Effector memory CD4-positive, alpha-beta T cell (primary cell): ENCODE measurements at places on chromosomes 13 and 19.

- no peak for DNase-seq
Measured at GRCh38 chr13:22176968-22177520, 506.2 kb downstream of the FGF9 start.

- no peak for DNase-seq
Measured at GRCh38 chr13:110447058-110447511, 114.4 kb downstream of the RAB20 start.

- no peak for DNase-seq
Measured at GRCh38 chr19:31332096-31332495, 17.1 kb downstream of the TSHZ3 start.

GRCh38 chr19:52139252-52140031 is at the start of gene ZNF616:
Gene ZNF616, minus strand, starts transcription at chr19:52139938. Its CDS starts 9,426 bp downstream, at chr19:52130512.
- peak; percentile 96 for DNase-seq

- DNase-seq = no peak
Measured at GRCh38 chr19:14496834-14497227, 904 bp upstream of the GIPC1 start.

DNA sequence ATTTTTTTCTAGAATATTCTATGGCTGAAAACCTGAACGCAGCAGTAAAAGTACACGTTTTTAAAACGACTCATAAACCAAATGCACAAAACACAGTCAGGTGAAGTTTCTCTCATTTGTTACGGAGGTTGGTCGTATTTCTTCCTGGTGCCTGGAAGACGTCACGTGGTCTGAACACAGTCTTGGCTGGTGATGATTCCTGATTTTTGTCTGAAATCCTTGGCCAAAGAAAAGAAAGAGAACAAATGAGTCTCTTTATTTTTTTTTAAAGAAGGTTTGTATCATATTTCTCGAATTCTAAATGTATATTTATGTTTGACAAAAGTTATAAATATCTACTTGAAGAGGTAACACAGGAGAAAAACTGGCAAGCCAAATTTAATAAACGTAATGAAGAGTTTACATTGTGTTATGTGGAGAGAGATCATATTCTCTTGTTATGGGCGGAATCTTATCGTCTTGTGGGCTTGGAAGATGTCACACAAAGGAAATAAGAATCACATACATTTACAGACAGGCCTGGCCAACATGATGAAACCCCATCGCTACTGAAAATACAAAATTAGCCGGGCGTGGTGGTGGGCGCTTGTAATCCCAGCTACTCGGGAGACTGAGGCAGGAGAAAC is 10.0 kb upstream of the PNMA8A start:
- DNase-seq = no peak

DNA sequence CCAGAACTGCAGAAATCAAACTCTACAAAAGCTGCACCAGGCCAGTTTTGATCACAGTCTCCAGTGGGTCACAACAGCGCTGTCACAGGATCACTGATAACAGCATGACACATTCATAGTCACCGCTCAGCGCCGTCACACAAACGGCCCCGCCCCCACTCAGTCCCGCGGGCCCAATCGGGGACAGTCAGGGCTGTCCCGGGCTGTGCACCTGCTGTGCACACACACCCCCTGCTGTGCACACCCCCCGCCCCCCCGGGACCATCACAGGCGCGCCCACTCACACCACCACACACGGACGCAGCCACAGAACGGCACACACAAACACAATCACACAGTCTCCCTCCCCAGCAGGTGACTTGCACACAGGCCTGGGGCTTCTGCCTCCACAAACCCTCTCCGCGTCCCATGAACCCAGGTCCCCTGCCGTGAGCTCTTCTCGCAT is 435 bp upstream of the ZNF382 start:
- peak; percentile 83 for DNase-seq

DNA sequence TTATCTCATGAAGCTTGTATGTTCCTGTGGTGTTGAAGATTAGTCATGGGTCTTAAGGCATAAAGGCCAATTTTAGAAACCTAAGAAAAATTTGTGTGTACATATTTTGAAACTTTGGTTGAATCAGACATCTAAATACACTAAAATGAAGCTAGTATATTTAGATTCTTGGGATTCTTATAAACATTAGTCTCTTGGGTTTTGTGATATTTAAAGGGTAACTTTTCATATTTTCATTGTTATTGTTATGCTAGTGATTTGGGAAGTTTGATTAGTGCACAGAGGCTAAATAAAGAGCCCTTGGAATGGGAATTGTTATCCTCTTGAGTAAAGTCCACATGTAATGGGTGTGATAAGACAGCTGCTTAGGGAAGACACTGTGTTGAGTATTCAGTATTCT is 24.5 kb downstream of the UBA2 start:
- DNase-seq = no peak

GRCh38 chr13:43764349-43764748 is 22.4 kb downstream of the ENOX1 start:
- no peak for DNase-seq

DNA sequence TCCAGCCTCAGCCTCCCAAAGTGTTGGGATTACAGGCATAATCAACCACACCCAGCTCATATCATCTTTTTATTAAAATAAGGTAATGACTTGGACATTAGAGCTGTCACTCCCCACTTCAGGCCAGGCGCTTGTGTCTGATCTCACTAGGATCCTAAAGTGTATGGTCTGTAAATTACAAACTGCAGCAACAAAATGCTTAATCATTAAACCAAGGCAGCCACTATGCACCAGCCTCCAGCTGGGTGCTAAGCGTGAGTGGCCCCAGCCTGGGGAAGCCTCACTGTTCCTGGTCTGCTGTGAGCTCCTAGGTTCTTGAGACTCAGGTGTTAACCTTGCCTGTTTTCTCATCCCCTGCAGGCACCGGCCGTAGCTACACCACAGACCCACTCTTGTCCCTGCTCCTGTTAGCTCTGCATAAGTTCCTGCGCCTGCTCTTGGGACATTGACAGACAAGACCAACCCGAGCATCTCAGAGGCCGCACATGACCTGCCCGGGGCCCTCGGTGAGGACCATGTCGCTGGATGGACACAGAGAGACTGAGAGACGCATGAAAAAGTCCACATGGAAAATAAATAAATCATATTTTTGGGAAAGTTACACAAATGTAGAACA is 37.8 kb downstream of the VSTM2B start:
- DNase-seq = no peak

DNA sequence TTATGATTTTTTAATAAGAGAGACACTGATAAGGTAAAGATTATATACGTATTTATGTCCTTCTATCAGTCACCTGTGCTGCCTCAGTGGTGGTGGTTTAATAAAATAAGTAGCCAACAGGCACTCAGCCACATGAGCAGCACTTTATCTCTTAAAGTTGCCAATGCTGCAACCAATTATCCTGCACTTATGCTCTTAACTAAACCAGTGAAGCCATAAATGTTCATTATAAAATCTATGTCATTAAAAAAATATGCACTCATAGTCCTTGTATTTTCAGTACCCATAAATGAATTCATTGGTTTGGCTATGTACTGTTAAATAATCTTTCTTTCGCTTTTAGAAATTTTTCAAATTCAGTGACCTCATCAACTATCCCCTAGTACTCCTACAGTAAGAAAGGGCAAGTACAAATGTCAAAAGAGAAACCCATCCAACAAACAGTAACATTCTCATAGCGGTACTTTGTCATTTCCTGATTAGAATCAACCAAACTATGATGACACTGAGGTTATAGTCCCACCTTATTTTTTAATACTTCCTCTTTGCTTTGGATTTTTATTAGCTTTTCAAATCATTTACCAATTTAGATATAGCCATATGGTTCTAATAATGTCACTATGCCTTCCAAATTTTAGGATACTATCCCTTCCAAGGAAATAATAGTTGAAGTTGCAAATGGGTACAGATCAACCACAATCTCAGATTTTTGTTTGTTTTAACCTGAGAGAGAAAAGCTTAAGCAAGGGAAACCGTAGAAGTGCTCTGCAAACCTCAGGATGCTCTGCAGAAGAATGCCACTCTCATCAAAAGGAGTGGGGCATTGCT is 190.9 kb downstream of the KLF12 start:
- DNase-seq = no peak

- no peak for DNase-seq
Measured at GRCh38 chr13:72317346-72318109, 409.9 kb downstream of the MZT1 start.

GRCh38 chr13:25391932-25392331 is 20.2 kb downstream of the ATP8A2 start:
- DNase-seq = no peak

DNA sequence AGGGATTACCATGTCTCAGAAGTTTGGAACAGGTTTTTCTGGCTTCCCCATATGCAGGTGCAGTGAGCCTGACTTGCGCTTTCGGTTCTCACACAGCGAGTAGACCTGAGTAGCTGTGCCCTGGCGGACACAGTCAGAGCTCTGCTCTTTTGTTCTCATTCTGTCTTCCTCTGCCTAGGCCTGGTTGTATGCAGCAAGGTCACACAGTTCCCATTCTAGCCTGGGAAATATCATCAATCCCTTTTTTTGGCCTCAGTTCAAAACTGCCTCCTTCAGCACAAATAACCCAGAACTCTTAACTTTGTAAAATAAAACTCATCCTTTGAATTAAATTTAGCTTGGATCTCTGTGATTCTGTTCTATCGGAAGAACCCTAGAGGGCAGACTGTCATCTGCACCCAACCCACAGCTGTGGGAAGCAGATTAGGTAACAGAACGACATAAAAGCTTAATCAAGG is 10.2 kb downstream of the OXGR1 start:
- no peak for DNase-seq

GRCh38 chr19:43779820-43780219 is 953 bp downstream of the KCNN4 start:
- DNase-seq = no peak

- DNase-seq = no peak
Measured at GRCh38 chr13:50629497-50629896, 214.0 kb downstream of the DLEU7 start.

DNA sequence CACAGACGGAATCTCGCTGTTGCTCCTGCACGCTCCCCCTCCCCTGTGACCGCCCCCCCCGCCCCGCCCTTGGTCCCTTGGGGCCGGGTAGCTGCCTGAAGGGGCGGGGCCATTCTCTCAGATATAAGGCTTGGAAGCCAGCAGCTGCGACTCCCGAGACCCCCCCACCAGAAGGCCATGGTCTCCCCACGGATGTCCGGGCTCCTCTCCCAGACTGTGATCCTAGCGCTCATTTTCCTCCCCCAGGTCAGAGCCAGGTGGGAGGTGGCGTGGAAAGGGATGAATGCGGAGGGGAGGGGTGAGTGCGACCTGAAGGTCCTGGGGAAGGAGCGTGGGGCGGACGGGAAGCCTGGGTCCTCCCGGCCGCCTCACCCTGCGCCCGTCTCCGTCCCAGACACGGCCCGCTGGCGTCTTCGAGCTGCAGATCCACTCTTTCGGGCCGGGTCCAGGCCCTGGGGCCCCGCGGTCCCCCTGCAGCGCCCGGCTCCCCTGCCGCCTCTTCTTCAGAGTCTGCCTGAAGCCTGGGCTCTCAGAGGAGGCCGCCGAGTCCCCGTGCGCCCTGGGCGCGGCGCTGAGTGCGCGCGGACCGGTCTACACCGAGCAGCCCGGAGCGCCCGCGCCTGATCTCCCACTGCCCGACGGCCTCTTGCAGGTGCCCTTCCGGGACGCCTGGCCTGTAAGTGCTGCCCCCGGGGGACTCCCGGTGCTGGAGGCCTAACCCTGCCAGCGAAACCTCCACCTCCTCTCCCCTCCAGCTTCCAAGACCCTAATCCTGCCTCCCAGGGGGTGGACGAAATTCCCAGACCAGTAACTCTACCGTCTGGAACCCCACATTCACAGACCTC is at the start of gene DLL3:
Gene DLL3, plus strand, starts transcription at position 150 of the 845 bp plus-strand sequence. Its CDS starts 28 bp downstream, at position 178.
- DNase-seq = no peak

GRCh38 chr13:52454459-52454819 is 839 bp upstream of the CKAP2 start:
- DNase-seq = peak; percentile 2

DNA sequence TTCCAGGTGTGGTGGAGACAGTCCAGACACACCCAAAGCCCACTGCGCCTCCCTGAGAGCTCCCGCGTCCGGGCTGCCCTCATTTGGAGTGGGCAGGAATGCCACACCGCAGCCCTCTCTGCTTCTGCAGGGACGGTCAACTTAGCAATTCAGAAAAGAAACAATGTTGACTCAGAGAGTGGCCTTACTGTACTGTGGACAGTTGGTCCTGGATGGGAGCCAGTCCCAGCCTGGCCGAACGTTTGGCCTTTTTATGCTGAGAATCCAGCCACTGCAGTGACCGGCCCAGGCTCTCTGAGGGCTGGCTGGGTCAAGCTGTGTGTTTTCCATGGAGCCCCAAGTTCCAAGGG is 7.2 kb downstream of the GAS6 start:
- DNase-seq = no peak

- DNase-seq = no peak
Measured at GRCh38 chr19:29401712-29402421, 123.9 kb upstream of the VSTM2B start.

DNA sequence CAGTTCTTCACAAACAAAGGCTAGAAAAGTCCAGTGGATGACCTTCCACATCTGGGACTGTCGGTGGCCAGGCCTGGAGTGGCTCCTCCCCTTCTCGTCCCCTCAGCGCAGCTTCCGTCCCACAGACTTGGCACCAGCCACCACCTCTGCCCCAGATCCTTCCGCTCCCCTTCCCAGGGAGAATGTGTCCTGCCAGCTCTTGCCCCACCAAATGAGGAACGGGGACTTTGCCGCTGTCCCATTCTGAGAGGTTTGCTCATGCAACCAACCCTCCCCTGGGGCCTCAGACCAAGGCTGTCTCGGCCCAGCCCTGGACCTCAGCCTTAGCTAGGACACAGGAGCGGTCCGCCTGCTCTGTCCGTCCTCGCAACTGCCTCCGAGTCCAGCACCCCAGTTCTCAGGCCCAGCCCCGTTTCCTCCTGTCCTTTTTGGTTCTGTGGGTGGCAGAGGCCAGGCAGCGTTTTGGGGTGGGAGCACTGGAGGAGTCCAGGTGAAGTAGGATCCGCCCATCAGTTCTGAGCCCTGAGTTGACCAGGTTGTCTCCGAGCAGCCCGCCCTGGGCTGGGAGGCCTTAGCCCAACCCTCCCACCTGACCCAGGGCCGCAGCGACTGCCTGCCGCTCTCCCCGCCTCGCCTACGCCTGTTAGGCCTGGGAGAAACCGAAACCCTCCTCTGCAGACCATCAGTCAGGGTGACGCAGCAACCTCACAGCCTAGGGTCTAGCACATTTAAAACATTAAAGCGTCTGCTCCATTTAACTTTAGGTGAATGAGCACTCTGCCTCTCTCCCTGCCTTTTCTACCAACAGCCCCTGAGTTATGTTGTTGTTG is 284.3 kb downstream of the FOXO1 start:
- DNase-seq = no peak

- no peak for DNase-seq
Measured at GRCh38 chr19:7326105-7326877, 22.4 kb upstream of the ARHGEF18 start.

GRCh38 chr19:29372921-29373797 is 152.6 kb upstream of the VSTM2B start:
- DNase-seq = no peak

GRCh38 chr13:49627831-49628652 is at the start of gene ARL11:
Gene ARL11, plus strand, starts transcription at chr13:49628507. Its CDS starts 1,941 bp downstream, at chr13:49630448.
- DNase-seq = peak; percentile 11

DNA sequence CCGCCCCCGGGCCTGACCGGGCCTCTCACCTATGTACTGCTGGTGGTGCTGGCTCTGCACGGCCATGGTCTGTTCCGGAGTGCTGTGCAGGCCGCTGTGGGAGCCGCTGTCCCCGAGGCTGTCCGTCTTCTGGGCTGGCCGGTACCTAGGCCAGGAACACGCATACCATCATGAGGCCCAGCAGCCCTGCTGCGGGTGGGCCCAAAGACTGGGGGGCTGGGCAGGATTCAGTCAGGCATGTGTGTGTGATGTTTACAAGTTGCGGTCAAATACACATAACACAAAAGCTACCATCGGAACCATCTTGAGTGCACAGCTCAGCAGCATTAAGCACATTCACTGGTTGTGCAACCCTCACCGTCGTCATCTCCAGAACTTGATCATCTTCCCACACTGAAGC is 32.2 kb upstream of the RANBP3 start:
- no peak for DNase-seq
